A549 (cell line): ENCODE measurements at places on chromosomes 12 and 14. TPM values are rescaled to one million over a fixed set of nuclear protein-coding genes. Genes with fewer than 3 reads are reported as not detected.

- no peak for DNase-seq
These were observed 41.8 kb upstream of the PPP2R5C start for GRCh38 chr14:101719708-101720107.

GRCh38 chr12:76187177-76187576 is 102.7 kb upstream of the NAP1L1 start:
- no peak for DNase-seq

The ART4 gene
- not detected in 3 replicates for polyA plus RNA-seq

GRCh38 chr12:8987163-8987562 is 2.2 kb upstream of the KLRG1 start:
- no peak for DNase-seq

The SMIM41 gene
- not detected in 3 replicates for polyA plus RNA-seq

The OR4K1 gene
- not detected in 3 replicates for polyA plus RNA-seq

DNA sequence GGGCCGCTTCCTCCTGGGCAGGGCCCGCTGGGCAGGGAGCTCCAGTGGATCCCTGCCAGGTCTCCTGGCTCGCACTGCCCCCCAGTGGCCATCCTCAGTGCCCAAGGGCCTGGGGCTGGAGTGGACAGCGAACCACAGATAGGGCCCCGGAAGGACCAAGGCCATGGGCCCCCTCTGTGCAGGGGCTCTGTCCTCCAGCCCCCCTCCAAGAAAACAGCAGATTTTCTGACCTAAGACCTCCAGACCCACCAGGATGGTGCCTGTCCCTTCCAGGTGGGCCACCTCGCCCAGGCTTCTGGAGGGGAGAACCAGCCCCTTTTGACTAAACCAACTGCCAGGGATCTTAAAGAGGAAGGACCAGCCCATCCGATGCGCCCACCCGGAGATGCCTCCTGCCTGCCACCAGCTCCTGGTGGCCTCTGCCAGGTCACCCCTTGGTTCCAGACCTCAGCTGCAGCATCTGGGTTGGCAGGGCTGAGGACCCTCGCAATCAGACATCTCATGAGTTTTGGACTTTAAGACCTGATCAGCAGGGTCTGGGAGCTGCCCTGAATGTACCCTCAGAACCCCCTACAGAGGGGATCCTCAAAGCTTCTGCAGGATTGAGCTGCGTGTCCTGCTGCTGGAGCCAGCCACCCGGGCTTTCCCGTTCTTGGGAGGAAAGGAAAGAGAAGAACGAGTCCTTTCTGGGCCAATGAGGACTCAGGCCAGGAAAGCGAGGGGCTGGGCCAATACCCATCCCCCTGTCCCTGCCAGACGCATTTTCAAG is 325.8 kb upstream of the DIO3 start:
- peak; percentile 78 for DNase-seq

DNA sequence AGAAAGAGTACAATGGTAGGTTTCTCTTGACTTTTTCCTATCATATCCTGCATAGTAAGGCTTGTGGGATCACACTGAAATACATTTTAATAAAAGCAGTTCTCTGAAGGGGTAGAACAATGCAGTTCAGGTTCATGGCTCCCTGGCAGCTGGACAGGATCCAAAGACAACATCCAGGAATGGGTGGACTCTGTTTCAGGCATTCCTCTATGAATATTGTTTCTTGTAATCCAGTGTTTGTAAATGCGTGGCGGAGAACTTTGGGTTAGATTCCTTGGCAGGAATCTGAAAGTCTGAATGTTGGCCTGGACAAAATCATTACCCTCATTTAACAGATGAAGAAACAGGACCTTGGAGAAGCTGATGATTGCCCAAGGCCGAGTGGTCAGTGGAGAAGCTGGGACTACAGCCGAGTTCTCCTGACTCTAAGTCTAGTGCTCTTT is 43.5 kb downstream of the SYNE2 start:
- no peak for DNase-seq

The CARMIL3 gene
- 0.60 to 0.98 TPM (median 0.94 TPM) in 3 replicates for polyA plus RNA-seq

- DNase-seq, result no peak
These were observed 60.0 kb downstream of the PTPRB start for GRCh38 chr12:70577283-70577634.

DNA sequence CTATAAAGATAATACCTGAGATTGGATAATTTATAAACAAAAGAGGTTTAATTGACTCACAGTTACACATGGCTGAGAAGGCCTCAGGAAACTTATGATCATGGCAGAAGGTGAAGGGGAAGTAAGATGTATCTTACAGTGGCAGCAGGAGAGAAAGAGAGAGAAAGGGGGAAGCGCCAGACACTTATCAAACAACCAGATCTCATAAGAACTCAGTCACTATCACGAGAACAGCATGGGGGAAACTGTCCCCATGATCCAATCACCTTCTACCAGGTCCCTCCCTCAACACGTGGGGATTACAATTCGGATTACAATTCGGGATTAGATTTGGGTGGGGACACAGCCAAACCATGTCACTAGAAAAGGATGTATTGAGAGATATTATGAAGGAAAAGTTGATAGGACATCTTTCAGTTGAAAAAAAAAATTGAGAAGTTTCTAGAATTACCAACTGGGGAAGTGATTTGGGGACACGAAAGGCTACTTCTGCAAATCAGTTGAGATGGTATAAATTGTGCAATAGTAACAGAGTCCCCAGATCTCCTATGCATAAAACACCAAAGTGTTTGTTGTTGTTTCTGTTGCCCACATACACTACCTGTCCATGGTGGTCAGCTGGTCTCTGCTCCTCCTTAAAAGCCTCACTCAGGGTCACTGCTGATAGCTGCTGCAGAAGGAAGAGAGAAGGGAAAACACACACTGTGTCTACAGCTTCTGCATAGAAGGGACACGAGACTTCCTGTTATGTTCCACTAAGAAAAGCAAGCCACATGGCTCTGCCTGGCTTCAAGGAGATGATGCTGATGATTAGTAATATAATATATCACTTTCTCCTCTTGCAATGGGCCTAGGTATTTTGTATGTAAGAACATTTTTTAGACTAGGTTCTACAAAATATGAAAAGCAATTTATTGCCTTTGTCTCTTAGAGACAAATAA is 465.5 kb downstream of the PDZRN4 start:
- no peak for DNase-seq

GRCh38 chr12:125533434-125534029 is 468.3 kb downstream of the AACS start:
- DNase-seq, result peak; percentile 33

DNA sequence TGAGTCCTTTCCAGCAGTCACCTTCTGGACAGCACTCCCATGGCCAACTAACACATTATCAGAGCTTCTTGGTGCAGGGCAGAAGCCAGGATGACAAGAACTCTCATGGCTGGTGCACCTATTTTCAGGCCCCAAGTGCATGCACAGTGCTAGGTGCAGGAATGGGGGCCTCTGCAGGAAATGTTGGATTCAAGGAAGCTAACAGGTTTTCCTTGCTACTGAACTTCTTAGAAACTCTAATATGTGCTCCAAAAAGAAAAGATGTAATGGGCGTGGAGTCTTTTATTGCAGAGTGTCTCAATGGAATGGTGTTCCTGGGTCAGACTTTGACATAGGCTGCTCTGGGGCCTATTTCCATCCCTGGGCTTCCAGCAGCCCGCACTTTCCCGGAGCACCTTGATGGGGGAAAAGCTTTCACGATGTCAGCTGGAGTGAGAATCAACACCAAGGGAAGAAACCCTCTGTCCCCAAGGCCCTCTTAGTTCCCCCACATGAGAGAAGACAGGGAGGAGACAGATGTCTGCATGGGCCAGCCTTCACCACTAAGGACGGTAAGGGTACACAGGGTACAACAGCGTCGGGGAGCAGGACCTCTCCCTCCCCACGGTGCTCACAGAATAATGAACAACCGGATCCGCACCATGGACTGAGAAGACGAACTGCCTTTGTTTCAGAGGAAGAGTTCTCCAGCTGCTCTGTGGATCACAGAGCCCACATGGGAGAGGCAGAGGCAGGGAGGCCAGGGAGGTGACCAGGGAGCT is 6.9 kb downstream of the KRT3 start:
- DNase-seq, result no peak

DNA sequence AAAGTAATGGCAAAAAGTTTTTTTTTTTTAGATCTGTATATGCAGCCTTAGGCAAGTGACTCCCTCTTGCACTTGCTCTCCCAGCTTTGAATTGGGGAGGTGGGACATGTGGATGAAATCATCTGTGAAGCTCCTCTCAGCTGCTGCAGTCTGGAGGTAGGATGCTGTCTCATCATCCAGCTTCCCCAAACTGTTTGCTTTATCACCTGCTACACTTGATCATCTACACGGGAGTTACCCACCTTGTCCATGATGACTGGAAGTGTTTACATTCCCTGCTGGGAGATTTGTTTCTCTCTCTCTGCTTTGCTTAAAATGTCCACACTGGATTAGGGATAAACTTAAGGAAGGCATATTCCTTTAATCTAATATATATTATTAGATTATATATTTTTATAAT is 8.5 kb upstream of the FGF23 start:
- no peak for DNase-seq

- DNase-seq, result no peak
These were observed 12.1 kb downstream of the CLEC14A start for GRCh38 chr14:38243696-38244240.

The SRRM4 gene
- polyA plus RNA-seq, result not detected in 3 replicates

DNA sequence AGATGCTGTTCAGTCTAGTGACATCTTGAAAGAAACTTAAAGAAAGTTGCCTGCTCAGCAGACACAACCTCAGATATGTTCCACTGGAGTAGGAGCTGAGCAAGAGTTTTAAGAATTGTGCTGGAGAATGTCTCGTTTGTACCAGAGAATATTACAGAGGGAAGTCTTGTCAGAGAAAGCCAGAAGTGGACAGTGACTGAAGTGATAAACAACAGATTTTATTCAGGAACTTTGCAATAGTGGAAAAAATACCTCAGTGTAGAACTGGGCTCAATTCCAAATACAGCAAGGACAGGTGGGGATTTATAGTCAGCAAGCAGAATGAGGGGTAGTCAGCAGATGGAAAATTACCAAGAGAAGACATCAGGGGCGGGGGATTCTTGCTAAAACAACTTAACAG is 18.6 kb downstream of the ZDHHC17 start:
- DNase-seq, result no peak

The HCAR2 gene
- 0.07 TPM in 1 of 3 replicates, not detected in the others for polyA plus RNA-seq

- DNase-seq, result no peak
These were observed 926 bp upstream of the CMKLR1 start for GRCh38 chr12:108340037-108340436.

DNA sequence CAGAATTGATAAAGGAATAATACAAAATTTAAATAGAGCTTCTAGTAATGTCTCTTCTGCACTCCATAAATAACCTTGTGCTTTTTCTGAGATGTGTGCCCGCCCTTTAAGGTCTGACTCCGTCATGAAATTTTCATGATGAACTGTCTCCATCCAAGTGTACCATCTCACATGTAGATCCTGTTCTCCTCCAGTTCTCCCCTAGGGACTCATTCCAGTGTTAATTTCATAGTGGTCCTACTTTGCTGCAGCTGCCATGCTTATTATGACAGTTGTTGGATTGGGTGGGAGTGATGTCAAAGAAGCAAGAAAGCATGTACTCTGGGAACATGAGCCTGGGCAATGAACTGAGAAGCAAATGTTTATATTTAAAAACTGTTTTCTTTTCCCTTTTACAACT is 442.5 kb upstream of the PDE3A start:
- no peak for DNase-seq

DNA sequence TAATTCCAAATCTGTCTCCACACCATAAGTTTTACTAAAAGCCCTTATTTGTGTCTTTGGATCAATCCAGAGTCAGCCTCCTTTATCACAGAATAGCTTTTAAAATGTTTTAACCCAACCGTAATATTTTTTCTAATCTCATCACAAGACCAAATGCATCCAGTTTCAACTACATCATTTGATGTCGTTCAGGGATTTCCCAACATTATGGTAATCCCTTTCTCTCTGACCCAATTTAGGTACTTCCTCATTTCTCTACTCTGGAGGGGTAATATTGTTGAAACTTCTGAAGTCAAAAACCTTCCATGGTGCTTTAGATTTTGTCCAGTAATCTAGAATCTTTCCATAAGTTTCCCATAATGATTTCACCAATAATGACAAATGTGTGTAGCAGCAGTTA is 596.8 kb downstream of the SOX5 start:
- no peak for DNase-seq

GRCh38 chr14:55180434-55180833 is 11.0 kb downstream of the DLGAP5 start:
- no peak for DNase-seq

The CPNE8 gene
- polyA plus RNA-seq, result 7.5 to 8.0 TPM (median 7.6 TPM) in 3 replicates

GRCh38 chr14:104321802-104322130 is 183.4 kb downstream of the KIF26A start:
- DNase-seq, result no peak

DNA sequence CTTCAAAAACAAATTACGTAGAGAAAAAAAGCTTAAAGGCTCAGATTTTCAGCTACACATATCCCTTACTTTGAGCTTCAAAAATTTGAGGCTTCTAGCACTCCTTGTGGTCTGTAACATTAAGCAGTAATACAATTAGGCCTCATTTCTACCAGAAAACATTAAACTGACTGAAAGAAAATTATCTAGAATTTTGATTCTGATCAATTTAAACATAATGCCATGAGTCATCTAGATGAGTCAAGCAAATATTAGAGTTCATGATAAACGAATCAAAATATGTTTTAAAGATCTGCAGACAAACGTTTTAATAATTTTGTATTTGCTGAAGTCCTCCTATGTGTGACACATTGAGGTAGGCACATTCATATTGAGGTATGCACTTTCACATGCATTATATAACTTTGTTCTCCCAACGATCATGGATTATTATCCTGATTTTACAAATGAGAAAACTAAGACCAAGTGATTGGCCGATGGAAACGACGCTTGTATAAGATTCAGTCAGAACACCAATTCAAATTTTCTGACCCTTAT is 4.3 kb downstream of the OSBPL8 start:
- no peak for DNase-seq

GRCh38 chr12:126353604-126354003 is 1288.4 kb downstream of the AACS start:
- no peak for DNase-seq

- no peak for DNase-seq
These were observed 123.4 kb downstream of the SLC5A8 start for GRCh38 chr12:101086490-101087135.

The INTS13 gene
- polyA plus RNA-seq, result 30.9 to 39.7 TPM (median 34.9 TPM) in 3 replicates

The TPH2 gene
- not detected in 3 replicates for polyA plus RNA-seq

GRCh38 chr12:9925705-9926393 is 6.3 kb downstream of the CLEC2A start:
- DNase-seq, result peak; percentile 50

The TEX52 gene
- polyA plus RNA-seq, result not detected in 3 replicates

DNA sequence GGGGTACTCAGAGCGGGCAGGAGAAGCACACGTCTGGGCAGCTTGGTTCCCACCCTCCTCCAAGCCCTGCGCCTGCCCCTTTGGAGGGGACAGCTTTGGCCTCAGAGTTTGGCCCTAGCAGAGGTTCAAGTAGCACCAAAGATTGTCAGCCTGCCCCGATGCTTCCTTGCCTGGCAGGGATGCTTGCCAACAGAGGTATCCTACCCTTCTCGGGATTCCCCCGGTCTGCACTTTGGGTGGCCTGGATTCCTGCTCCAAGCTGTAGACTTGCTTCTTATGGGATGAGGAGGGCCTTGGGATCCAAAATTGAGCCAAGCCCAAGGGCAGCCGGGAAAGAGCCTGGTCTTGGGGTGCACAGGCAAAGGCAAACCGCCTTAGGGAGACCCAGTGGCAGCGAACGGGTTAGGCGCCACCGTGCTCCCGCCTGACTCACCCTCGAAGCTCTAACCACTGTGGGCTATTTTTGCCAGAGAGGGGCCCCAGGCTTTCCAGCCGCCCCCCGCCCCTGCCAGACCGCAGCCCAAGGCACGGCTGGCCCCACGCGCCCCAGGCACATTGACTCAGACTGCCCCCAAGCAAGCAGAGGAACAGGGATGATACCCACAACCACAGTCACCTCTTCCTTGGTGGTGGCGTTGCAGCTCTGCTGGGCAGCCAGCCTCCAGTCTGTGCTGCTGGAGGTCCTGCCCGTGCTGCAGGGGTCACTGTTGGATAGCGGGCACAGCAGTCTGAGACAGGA is 847 bp upstream of the WNT10B start:
- no peak for DNase-seq
